ENCODE measurements at places on chromosomes 1 and 21.

- DNase-seq = no peak
Measured at GRCh38 chr21:38777015-38777414, 28.7 kb upstream of the ETS2 start.

- no peak for DNase-seq
Measured at GRCh38 chr21:41928621-41929220, 25.1 kb downstream of the C2CD2 start.

DNA sequence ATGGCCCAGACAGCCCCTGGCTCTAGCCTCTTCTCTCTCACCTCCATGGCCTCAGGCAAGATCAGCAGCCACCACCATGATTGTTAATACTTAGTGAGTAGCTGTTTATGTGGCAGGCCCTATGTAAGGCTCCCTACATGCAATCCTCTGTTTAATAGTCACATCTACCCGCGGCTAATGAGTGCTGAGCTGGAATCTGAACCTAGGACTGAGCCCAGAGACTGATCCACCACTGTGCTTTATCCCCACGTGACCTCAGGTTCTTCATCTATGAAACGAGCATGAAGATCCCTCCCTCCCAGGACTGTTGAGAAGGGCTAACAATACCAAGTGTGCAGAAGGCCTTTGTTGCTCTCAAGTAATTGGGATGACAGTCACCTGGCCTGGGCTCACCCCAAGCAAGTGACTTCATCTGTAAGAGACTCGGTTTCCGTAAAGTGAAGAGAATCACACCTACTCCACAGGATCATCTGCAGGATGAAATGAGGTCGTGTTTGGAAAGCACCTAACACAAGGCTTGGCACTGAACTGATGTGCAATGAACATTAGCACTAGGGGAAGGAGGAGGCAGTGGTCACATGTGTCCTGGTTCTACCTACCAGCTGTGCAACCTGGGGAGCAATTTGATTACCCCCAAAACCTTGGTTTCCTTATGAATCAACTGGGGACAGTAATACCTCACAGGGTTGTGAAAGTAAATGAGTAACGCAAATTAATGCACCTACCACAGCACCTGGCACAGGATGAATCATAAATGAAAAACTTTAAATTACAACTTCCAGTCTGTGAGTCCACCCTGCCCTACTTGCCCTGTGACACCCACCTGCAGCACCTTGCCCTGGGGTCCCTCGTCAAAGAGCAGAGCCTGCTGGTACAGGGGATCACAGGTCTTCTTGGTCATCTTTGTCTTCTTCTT, 37.2 kb downstream of the RIMS3 start:
- no peak for DNase-seq

DNA sequence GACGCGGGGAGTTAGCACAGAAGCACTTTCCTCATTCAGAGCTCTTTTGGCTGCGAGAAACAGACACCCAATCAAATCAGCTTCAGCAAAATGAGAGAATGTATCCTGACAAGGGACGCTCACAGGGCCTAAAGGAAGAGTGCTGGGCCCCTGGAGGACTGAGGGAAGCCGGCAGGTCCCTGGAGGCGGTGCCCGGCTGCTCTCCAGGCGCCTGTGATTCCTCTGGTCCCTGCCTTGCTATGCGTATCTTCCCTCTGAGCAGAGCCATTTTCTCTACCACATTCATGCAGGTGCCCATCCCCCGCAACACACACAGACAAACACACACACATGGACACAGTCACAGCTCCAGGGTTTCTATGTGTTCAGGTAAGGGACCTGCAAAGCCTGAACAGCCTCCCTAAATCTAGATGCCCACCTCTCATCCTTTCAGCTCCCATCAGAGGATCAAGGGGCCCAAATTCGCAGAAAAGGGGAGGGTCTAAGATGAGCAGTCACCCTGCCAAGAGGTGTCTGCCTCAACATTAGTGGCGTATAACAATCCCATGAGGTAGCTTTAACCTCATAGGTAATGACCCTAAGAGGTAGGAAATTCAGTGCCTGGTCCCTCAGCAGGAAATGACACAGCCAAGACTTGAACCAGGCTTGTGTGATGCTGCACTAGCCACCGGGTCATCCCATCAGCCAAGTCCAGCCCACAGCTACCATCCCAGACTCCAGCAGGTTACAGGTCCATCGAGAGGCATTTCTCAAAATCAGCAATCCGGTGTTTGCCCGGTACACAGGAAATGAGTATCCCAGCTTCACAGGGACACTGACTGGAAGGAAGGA, 29.0 kb downstream of the PTAFR start:
- no peak for DNase-seq

- peak; percentile 76 for DNase-seq
Measured at GRCh38 chr1:205237526-205238484, 10.1 kb downstream of the TMCC2 start.

GRCh38 chr1:203336097-203336496, 14.8 kb downstream of the FMOD start:
- DNase-seq = no peak

GRCh38 chr1:228987286-228987685, 252.0 kb downstream of the RHOU start:
- no peak for DNase-seq

GRCh38 chr1:75115654-75116053, 18.5 kb upstream of the LHX8 start:
- no peak for DNase-seq

DNA sequence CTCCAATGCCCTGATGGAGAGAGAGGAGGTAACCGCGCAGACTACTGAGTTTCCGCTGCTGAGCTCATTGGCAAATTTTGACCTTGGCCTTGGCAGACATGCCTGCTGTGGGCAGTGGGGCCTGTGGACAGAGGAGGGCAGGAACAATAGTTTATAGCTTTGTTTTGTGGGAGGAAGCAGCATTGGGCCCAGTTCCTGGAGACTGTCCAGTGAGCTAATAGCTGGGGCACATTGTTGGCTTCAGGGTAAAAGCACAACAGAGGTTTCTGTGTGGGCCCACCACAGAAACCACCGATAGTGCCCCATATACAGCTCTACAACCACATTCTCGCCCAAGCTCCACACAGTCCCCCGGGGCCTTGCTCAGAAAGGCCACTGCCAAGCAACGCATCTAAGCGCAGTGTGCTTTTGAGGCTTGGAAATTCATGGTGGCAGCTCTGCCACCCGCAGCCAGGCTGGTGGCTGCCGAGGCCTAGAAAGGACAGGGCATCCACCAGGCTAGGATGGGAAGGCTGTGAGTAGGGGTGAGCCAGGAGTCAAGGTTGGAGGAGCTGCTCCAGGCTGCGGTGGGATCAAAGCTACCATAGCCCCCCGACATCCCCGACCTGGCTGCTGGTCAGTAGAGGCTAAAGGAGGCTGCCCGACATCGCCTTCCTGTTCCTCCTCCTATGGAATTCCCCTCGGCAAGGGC, 43.2 kb downstream of the NEK2 start:
- DNase-seq = no peak

DNA sequence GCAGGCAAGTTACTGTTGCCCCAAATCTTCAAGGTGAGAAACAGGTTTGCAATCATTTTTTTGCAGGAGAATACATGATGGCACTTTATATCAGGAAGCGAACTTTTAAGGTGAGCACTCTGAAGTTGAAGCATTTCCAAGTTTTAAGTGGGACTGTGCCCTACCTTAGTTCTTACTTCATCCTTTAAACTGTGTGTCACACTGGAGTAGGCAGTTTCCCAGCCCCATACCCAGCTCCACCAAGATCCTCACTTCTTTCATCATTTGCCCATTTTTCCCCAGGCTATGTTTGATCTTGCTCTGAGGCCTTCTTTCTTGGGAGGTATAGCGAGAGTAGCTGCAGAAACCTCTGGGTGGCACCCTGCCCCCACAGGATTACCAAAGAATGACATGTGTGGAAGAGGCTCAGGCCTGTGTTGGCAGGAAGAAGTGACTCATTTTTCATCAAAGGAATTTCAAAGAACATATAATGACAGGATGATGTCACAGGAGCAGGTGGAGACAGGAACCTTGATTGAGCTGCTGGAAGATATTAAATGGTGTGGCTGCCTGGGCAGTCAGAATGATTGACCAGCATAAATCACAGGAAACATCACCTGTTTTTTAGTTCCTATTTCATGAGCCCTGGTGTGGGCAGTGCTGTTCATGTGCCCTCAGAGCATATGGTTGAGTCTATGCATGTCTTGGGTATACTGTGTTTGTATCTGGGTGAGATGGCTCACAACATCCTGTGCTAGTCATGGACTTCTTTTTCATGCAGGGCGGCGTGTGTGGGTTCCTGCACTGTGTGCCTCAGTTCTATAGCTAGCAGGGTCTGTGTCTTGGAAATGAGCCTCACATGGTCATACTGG, 20.8 kb upstream of the MACF1 start:
- peak; percentile 80 for DNase-seq

DNA sequence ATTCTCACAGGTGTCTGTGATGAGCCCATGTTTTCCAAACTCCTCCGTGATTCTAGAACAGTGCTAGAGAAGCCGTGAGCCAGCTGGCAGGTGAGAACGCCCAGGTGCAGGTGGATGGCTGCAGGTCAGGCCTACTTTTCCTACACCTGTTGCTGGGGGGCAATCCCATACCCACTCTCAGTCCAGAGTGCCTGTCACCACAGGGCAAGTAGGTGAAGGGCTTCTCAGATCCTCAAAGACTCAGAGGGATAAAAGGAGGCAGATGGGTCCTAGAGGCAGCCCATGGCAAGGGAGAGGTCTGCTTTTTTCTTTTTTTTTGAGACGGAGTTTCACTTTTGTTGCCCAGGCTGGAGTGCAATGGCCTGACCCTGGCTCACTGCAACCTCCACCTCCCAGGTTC, 50.7 kb upstream of the H6PD start:
- no peak for DNase-seq

DNA sequence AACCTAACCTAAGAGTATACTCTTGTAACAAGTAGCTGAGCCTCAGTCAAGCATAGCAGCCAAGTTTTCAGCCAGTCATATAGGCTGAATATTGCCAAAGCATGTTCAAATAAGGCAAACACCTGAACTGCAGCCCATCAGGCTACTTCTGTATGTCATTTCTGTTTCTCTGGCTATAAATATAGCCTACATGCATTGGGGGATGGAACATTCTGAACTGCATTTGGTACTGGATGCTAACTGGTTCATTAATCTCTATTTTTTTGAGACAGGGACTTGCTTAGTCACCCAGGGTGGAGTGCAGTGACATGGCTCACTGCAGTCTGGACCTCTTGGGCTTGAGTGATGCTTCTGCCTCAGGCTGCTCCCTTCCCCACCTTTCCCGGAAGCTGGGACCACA, 37.3 kb downstream of the MAST2 start:
- no peak for DNase-seq

DNA sequence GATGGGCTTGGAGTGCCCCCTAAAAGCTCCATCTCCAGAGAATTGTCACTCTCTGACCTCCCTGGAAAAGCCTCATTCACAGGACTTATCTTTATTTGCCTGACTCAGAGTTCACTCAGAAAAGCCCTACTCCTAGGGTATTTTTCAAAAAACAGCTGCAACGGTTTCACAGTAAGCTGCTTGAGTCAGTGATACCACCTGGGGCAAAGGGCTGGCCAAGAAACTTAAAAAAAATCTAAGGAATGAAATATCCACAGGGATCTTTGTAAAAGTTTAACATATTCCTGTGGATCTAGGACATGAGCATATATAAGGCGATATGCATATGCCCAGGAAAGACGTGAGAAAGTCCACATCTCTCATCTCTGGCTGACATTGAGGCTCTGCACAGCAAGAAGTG, 33.8 kb upstream of the TSPAN2 start:
- DNase-seq = no peak

GRCh38 chr1:11836955-11837766, 10.4 kb downstream of the NPPA start:
- no peak for DNase-seq

GRCh38 chr1:50368179-50369007, 54.9 kb downstream of the DMRTA2 start:
- DNase-seq = peak; percentile 3

DNA sequence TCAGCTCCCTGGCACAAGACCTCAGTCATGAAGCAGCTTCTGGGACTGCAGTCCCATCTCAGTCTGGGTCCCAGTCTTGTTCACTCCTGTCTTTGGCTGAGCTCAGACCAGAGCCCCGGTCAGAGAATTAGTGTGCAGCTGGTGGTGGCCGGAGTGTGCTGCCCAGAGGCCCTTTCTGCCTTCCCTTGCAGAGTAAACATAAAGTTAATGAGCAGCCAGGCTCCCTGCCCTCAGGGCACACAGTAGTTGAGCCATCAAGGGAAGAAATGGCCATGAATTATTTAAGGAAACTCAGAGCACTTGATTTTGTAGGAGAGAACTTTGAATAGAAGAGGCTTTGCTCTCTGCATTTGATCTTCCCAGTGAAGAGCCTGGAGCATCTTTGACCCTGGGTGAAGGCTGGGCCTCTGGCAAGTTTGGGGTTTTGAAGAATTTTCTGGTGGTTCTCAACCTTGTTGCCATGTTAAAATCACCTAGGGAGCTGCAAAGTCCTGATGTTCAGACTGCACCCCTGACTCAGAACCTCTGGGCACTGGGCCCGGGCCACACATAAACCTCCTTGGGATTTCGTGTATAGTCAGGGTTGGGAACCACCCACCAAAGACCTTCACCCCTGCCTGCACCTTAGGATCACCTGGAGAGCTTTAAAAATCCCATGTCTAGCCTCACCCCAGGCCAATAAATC, 26.4 kb upstream of the SELENON start:
- DNase-seq = no peak

DNA sequence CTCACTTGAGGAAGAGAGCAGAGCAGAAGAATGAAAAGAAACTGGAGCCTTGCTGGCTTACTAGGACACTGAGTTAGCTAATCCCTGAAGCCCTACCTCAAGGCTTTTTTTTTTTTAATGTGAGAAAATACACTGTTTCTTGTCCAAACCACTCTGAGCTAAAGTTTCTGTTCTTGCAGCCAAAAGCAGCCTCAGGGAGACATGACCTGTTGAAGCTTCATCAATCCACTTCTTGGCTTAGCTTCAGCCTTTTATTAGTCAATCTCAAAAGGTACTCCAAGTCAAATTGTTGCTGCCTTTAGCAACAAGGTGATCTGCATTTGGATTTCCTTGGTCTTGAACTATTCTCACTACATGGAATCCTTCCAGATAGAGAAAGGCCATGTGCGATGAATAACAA, 33.7 kb downstream of the CCDC185 start:
- DNase-seq = no peak

GRCh38 chr1:65490231-65491009, 70.0 kb downstream of the LEPR start:
- DNase-seq = no peak

DNA sequence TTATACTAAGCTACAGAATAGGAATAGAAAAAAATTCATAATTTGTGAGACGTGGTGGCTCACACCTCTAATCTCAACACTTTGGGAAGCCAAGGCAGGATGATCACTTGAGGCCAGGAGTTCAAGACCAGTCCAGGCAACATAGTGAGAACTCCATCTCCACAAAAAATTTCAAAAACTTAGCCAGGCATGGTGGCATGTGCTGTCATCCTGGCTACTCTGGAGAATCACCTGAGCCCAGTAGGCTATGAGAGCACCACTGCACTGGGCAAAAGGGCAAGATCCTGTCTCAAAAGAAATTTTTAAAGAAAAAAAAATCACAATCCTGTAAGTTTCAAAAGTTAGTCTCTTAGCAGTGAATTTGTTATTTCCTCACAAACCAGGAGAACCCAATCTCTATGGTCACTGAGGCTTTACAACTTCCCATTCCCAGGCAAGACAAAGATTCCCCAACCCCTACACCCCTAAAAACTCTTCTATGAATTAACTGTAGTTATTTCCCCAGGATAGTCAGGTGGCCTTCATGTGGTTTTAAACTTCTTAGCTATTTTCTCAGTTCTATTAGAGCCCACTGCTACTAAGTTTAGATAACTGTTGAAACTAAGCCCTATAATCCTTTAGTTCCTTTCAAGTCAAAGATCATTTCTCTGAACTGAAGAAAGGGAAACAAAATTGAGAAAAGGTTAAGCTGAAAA, 74.5 kb downstream of the FOXJ3 start:
- no peak for DNase-seq
